ENCODE measurements at places on chromosomes 7 and 10. TPM values are rescaled to one million over a fixed set of nuclear protein-coding genes. Genes with fewer than 3 reads are reported as not detected.

GRCh38 chr7:155603858-155604503 is 40.5 kb upstream of the RBM33 start:
- DNase-seq = no peak

The GDF2 gene
- polyA plus RNA-seq = not detected

The GATA3 gene
- polyA plus RNA-seq = 1.4 TPM

DNA sequence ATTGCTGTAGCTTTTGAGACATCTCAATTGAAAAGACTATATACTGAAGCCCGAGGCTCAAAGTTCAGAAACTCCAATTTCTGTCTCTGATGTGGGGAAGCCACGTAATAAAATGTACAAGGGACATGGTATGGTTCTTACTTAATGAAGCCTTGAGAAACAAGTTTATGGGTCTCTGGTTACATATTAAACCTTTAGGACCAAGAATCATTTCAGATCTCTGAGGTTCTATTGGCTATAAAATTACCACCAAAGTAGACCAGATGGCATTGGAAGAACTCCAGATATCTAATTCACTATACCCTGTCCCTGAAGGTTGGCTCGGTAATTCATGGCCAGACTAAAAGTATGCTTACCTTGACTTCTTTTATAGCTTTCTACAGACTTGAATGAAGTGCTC is 23.7 kb downstream of the STAMBPL1 start:
- no peak for DNase-seq

The CSTF2T gene
- polyA plus RNA-seq = 10.3 TPM

- DNase-seq = no peak
These were observed 79.2 kb downstream of the SRPK2 start for GRCh38 chr7:105309235-105310169.

DNA sequence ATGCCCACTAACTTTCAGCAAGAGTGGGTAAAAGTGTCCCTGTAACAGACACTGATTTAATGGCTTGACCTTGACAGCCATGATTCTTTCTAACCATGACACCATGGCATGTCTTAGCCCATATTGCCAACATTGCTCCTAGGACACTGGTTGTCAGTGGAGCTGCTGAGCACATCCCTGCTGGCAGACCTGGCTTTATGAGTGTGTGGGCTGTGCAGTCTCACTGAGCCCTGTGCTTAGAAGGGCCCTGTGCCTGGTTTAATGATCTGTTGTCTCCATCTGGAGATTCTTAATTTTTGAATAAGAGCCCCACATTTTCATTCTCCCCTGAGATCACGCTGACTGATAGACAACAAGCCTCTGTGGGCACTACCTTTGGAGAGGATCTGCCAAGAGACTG is 243.1 kb upstream of the KIAA1217 start:
- no peak for DNase-seq

The CCDC146 gene
- polyA plus RNA-seq = 10.5 TPM

- DNase-seq = no peak
These were observed 730.0 kb upstream of the SORCS1 start for GRCh38 chr10:107894516-107894915.

DNA sequence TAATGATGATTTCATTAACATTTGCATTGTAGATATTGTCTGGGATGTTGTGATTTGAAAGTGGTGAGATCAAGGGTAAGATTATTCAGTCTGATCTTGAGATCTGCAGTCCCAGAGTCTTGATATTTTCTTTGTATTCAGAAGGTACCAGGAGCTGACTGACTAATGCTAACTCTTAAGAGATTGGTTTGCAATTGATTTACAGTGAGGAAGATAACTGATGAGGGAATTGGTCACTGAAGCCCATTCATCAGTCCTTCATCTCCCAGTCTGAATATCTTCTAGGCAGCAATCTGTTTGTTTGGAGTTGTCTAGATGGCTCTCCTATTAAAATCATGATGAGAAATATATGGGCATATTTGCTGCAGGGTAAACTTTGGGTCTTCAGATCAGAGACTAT is 473.7 kb downstream of the ARL4A start:
- DNase-seq = no peak
